ENCODE measurements at places on chromosomes 3 and 15.
A peak's percentile ranks its signal among the peaks of the same experiment; 100 is the strongest.

- no peak for DNase-seq
Measured at GRCh38 chr3:108311797-108312196, 15.4 kb downstream of the HHLA2 start.

DNA sequence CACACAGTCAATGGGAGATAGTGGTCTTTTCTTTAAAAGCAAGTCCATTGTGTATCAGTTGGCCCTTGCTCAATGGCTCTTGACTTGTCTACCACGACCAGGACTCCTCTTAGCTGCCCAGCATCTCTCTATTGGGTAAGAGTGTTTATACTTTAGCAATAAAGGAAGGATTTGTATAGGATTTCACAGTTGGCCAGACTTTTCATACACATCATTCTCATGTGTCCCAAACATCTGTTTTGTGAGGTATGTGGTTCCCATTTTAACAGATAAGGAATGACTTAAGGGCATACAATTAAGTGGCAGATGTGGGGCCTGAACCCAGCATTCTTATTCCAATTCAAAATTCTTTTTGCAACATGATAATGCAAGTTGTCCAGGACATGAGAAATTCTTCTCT, 191.5 kb downstream of the CHST2 start:
- no peak for DNase-seq

DNA sequence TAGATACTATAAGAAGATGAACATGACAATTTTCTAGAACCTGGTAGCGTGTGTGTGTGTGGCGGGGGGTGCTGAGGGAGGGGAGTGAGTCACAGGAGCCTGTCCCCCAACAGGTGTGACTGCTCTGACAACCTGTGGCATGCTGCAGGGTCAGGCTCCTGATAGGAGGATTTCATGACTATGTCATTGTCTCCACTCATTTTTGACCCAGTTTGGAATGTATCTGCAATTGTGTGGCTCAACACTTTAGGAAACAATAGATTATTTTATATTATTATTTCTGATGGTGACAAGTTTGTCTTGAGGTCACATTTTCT, 9.3 kb upstream of the VILL start:
- no peak for DNase-seq

DNA sequence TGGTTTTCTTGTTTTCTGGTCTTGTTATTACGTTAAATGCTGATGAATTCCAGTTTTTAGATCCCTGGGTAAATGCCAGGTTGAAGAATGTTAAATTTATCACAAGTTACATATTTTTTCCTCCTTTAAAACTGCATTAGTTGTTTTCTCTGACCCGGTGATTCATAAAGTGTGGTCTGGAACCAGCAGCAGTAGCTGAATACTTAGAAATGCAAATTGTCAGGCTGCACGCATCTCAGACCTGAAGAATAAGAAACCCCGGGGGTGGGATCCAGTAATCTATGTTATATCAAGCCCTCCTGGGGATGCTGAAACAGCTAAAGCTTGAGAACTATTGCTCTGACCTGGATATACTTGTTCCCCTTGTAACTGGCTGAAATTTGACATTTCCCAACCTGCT, 69.1 kb downstream of the PEX5L start:
- DNase-seq: peak; percentile 72

DNA sequence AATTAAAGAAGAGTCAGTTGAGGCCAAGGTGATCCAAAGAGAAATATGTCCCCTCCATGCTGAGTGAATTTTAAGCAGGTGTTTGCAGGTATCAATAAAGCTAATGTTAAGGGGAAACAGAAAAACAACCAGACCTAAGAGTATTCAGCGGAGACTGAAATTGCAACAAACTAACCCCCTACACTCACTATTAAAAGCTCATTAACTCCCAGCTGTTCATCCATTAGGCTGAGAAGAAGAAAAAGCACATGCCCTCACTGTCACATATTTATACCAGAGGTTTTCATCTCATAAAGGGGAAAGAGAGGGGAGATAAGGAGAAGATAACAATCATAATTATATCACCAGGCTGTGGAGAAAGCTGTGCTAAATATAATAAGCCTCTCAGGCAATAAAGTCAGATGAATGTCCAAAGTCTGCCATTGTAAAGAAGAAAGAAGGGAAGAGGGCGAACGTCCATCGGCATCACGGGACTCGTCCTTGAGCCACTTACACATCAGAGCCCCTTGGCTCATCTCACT, 145.2 kb downstream of the TAFA4 start:
- DNase-seq: no peak

DNA sequence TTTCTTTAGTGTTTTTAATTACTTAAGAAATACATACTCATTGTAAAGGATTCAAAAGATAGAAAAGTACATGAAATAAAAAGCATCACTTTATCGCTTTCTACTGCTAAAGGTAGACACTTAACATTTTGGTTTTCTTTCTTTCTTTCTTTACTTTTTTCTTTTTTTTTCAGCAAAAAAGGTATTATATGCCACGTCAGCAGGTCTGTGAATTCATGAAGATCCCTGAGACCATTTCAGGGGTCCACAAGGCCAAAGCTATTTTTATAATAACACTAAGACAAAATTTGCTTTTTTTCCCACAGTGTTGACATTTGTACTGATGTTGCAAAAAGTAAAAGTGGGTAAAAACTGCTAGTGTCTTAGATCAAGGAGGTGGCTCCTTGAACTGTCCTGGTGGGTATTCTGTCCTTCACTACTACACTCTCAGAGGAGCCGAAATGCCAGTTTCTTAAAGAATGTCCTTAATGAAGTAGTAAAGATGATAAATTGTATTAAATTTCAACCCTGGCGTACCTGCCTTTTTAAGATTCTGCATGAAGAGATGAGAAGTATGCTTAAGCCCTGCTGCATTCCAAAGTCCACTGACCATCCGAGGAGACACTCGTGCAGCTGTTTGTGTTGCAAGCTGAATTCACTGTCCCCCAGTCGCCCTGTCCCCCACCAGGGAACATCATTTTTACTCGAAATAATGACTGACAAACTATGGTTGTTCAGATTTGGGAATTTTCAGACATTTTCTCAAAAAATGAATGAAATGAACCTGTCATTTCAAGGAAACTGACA, 106.7 kb upstream of the PIAS1 start:
- DNase-seq: no peak

DNA sequence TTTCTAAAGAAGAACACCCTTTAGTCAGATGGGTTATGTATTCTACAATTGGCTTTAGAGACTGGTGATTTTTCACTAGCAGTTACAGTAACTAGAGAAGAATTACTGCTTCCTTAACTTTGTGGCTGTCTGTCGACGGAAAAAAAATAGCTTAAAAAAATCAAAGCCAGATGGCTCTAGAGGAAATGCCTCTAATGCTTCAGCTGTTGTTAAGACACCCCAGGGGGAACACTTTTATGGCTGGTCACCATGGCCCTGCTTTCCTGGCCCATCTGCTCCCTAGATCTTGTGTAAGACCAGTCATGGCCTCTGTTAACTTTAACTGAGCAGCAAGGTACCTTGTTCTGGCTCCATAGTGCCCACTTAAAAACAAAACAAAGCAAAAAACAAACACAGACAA, 198.6 kb upstream of the PLSCR5 start:
- DNase-seq: no peak

DNA sequence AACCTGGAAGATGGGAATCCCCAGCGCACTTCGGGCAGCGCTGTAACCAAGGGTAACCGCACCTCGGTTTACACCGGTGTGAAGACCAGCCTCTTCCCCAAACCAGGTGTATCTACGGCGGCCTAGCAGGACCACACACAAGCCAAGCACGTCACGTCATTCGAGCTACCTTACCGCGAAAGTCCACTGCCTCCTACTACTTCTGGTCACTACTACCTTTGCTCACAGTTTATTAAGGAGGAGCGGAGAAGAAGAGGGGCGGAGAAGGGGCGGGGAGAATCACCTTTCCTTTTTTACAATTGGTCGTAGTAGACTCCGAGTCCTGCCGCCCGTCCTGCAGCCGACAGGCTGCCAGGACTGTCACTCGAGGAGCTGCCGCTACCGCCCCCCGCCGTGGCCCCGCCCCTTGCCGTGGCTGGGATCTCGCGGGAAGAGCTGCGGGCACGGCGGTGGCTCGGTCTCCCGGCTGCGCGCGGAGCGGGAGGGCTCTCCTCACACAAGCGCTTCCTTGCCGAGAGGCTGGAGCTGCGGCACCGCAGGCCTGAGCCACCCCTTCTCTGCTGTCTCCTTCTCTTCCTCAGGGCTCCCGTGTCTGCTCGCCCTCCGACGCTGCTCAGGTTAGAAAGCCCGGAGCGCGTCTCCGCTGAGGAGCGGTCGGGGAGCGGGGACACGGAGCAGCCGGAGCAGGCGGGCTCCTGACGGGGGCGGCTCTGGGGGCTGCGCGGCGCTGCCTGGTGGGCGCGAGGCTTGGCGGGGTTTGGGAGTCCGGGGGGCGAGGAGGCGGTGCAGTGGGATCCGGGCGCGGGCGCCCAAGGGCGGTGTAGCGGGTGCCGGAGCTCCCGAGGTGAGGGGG, at the start of gene GLCE:
TSS of gene GLCE (plus strand) at position 495 of the 853 bp plus-strand sequence. CDS start 95,172 bp downstream, outside the sequence.
- DNase-seq: peak; percentile 96

DNA sequence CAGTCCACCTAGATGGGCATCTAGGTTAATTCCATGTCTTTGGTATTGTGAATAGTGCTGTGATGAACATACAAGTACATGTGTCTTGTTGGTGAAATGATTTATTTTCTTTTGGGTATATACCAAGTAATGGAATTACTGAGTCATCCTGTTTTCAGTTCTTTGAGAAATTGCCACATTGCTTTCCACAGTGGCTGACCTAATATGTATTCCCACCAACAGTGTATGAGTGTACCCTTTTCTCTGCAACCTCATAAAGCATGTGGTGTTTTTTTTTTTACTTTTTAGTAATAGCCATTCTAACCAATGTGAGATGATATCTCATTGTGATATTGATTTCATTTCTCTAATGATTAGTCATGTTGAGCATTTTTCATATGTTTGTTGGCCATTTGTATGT, 86.0 kb upstream of the NDN start:
- DNase-seq: no peak

GRCh38 chr15:57455929-57456328, 79.6 kb downstream of the CGNL1 start:
- DNase-seq: no peak

GRCh38 chr3:38460377-38461270, 6.9 kb downstream of the ACVR2B start:
- DNase-seq: no peak

DNA sequence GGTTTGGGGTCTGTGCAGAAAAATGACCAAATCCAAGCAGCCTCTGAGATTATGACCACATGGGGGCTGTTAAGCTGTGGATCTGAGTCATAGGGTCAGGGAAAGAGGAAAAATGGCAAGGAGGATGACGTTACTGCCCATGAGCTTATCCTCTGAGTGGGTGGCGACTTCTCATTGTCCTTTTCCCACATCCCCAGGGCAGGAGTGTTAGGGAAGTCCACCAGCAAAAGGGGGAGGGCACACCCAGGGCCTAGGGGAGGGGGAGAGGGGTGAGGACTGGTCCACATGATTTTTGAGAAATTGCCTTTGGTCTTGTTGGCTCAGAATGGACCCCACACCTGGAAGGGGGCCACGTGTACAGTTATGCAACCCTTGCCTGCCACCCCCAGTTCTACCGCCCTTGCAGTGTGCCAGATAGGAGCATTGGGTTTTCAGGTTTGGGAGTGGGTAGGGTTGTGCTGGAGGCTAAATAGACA, 2.6 kb downstream of the CD276 start:
- DNase-seq: no peak

DNA sequence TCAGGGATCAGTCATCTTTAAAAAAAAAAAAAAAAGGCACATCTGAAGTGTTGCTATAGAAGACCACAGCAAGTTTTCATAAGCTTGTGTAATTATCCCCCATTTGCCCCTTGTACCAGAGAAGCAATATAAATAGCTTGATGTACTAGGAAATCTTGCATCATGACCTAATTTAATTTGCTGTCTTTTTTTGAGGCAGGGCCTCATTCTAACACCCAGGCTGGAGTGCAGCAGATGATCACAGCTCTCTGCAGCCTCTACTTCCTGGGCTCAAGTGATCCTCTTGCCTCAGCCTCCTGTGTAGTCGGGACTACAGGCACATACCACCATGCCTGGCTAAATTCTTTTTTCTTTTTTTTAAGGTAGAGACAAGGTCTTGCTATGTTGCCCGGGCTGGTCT, 88.7 kb downstream of the ARIH1 start:
- DNase-seq: no peak

- DNase-seq: no peak
Measured at GRCh38 chr3:13240928-13241618, 167.8 kb upstream of the IQSEC1 start.

GRCh38 chr3:193921465-193921864, 214.5 kb upstream of the HES1 start:
- DNase-seq: no peak

DNA sequence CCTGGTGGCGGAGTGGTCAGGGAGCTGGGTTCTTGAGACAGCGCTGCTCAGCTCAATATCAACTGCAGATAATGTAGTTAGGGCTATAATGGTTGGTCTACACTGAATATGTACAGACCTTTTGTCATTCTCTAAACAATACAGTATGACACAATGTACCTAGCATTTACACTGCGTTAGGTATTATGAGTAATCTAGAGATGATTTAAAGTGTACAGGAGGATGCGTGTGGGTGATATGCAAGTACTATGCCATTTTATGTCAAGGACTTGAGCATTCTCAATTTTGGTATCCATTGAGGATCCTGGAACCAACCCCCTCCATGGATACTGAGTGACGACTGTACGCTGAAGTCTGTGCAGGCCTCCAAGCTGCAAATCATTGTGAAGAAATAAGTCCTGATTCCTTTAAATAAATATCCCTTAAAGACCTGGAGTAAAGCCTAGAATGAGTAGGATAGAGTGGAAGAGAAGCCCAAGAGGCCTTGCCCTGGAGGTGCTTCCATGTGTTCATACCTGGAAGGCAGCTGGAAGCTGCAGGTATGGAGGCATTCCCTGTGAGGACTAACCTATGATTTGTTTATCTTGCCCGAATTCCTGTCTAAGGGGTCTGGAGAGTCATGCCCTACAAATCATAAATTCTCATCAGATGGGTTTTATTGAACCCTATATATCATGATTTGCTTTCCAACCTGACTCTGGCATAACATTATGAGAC, 15.7 kb upstream of the RTP1 start:
- no peak for DNase-seq

DNA sequence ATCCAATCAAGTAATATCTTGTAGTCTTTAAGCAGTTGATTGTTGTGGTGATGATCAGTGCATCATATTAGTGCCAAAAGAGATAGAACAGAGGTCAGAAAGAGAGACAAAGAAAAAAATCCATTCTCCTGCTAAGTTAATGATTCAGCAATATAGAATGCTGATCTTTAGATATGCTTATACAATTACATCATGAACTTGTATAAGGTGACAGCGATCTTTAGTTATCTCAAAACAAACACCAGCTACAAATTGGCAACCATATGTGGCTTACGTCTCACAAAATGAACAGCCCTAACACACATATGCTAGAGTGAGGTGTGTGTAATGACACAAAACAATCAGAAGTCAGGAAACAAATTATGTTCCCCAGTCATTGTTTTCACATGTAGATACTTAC, 12.5 kb downstream of the LSAMP start:
- no peak for DNase-seq

- peak; percentile 5 for DNase-seq
Measured at GRCh38 chr15:33963831-33964664, 4.2 kb upstream of the CHRM5 start.

- DNase-seq: no peak
Measured at GRCh38 chr3:58266577-58266976, 29.0 kb downstream of the ABHD6 start.
